ENCODE measurements at places on chromosomes 3 and 15.

GRCh38 chr3:127820826-127821313 lies 1.4 kb downstream of the MGLL start:
- DNase-seq: no peak

DNA sequence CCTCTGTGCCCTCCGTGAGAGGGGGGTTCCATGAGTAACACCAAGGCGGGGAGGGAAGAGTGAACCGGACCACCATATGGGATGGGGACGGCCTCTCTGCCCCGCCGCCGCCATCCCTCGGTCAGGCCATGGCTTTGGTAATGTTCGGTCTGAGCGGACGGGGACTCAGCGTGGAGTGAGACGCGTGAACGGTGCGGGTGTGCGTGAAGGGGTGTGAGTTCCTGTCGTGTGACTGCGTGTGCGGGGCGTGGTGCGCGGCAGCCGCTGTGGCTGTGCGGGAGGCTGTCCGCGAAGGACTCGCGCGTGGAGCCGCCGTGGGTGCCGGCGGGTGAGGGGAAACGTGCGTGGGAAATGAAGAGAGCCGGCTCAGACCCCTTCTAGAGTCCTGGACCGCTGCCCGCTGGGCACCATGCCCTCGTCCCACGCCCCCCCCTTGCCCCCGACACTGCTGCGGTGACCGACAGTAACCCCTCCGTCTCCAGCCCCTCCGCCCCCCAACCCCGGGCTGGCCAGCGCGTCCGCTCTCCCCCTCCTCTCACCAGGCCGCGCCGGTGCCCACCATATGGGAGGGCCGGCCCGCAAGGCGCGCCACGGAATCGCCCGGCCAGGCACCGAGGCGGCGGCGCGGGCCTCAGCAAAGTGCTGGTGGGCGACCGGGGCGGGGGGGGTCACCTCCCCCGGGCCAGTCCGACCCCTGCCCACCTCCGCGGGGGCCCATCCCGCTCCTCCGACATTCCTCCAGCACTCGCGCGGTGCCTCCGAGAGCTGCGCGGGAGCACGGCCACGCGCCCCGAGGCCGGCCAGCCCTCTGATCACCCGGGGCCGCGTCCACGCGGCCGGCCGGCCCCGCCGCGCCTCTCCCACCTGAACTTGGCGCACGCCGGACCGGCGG lies 589 bp downstream of the KLF15 start:
- DNase-seq: no peak

DNA sequence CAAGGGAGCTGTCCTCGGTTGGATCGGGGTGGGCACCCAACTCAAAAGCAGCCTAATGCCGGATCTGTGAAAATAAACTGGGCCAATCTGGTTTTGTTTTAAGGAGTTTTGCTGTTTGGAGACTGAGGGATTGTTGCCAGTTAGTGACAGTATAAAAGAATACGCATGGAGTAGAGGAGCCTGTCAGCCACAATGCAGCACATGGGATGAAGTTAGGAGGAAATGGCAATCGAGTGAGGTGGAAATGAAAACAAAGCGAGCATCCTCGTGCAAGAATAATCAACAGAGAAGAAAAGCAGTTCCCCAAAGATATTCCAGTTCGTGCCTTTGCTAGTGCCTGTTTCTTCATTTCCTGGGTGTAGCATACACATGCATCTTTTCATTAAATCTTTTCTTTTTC lies 108.4 kb upstream of the RORA start:
- DNase-seq: no peak

DNA sequence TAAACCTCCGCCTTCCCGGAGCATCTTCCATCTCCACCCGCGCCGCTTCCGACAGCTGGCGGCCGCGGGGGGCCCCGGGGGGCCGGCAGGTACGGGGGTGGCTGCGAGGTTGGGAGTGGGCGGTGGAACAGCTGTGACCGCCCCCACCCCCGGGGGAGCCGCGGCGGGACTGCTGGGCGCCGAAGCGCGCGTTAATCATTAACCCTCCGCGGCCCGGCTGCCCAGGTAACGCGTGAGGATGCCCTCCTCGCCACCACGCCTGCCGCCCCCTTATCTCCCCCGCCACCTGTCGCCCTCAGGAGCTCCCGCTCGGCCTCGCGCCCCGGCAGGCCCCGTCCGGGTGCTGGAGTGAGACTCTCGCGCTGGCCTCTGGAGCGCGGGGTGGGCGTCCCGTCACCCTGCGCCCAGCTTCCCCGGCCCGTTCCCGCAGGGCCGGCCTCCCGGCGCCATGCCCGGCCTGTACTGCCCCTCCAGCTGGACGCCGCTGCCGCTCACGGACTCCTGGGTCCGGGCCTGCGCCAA lies 757 bp downstream of the VWA5B2 start:
- DNase-seq: no peak

DNA sequence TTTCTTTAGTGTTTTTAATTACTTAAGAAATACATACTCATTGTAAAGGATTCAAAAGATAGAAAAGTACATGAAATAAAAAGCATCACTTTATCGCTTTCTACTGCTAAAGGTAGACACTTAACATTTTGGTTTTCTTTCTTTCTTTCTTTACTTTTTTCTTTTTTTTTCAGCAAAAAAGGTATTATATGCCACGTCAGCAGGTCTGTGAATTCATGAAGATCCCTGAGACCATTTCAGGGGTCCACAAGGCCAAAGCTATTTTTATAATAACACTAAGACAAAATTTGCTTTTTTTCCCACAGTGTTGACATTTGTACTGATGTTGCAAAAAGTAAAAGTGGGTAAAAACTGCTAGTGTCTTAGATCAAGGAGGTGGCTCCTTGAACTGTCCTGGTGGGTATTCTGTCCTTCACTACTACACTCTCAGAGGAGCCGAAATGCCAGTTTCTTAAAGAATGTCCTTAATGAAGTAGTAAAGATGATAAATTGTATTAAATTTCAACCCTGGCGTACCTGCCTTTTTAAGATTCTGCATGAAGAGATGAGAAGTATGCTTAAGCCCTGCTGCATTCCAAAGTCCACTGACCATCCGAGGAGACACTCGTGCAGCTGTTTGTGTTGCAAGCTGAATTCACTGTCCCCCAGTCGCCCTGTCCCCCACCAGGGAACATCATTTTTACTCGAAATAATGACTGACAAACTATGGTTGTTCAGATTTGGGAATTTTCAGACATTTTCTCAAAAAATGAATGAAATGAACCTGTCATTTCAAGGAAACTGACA lies 106.7 kb upstream of the PIAS1 start:
- DNase-seq: no peak

DNA sequence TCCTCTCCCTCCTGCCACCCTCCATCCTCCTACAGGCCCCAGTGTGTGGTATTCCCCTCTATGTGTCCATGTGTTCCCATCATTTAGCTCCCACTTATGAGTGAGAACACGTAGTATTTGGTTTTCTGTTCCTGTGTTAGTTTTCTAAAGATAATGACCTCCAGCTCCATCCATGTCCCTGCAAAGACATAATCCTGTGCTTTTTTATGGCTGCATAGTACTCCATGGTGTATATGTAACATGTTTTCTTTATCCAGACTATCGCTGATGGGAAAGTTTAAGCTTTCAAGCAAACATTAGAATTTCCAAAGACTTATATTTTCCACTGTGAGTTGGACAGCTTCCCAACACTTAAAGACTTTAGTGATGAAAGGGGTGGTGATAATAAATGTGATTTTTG lies 105.9 kb upstream of the PIAS1 start:
- DNase-seq: no peak

DNA sequence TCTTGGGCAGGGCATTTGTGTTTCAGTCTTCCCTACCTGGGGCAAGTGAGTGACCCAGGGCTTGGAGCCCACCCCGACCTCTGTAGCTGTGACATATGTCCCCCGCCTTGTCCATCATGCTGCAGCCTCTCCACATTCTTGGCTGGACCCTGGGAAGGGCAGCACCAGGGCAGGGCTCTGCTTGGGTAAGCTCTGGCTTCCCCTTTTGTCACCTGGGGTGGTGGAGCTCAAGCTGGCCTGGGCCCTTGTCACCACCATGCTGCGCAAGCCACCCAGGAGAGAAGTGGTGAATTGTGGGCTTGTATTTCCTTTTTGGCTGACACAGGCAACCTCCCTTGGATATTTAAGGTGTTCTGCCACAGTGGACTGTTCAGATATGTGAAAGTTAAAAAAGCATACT lies 29.3 kb downstream of the SPSB4 start:
- DNase-seq: no peak

DNA sequence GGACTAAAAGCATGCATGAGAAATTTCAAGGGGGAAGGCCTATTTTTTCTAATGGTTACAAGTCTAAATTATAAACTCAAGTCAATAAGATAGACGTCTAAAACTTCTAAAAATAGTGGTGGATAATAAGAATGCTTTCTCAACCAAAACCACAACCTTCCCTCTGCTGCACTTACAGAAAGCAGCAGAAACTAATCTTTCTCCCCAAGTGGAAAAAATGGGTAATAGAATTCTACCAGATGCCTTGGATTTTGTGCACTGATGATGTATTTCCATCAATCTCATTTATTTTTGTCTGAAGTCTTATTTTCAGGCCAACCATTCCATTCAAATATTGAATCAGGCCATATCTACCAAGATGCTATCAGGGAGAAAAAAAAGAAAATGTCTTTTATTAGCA lies 344.7 kb downstream of the NEK10 start:
- DNase-seq: no peak

Measured in cortex of kidney (tissue), 1 donor.